GM04503 (cell line): ENCODE measurements at places on chromosomes 4 and X.

GRCh38 chr4:48189731-48190130, 55.7 kb upstream of the TXK start:
- no peak for DNase-seq

DNA sequence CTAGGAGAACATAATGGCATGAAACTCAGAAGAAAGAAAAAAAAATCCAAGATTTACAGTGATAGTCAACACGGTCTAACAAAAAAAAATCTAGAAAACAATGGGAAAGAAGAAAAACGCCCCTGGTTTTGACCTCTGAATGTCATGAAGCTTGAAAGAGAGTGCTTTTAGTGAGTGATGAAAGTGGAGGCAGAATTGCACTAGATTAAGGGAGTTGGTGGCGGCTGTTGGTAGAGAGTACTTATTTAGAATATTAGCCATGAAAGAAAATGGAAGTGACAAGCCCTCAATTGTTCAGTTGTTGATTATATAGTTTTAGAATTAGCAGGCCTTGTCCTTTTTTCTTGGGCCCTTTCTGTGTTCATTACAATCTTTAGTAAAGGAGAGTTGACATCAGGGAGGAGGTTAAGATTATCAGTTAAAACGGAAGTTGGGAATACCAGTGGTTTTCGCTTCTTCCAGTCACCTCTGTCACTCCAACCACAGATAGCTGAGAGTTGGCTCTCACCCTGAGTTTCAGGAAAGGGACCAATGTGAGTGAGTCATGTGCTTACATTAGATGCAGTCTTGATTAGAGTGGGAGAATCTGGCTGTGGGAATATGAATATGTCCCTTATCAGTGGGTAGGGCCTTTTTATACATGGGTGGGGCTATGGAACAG, 29.7 kb downstream of the EREG start:
- no peak for DNase-seq

DNA sequence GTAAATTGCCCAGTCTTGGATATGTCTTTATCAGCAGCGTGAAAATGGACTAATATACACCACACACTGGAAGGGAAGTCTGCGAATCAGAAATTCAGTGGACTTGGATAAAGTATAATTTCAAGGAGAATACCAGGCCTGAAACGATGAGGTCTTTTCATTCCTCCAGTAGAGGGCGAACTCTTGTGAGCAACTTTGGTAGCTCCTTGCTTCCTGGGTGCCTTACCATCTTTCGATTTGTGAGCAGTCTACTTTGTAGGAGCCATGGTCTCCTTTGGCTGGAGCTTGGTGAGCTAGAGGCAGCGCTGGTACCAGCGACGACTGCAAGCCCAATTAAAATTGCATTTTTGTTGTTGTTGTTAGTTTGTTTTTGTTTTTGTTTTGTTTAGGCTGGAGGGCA, 791.9 kb downstream of the FAT4 start:
- DNase-seq: no peak

DNA sequence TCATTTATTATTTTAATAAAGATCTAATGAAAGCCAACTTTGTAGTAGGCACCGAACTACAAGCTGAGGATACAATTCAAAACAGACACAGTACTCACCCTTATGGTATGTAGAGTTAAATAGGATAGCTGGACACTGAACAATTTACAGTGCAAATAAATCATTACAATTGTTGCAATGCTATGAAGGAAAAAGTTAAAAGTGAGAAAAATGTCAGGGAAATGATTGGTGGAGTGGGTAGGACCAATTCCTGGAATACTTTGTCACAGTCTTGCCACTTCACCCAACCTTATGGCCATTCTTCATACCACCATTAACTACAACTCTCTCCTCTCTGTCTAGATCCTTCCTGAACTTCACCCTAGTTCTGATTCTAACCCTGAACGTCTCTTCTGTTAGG, 70.1 kb upstream of the CCSER1 start:
- DNase-seq: no peak

DNA sequence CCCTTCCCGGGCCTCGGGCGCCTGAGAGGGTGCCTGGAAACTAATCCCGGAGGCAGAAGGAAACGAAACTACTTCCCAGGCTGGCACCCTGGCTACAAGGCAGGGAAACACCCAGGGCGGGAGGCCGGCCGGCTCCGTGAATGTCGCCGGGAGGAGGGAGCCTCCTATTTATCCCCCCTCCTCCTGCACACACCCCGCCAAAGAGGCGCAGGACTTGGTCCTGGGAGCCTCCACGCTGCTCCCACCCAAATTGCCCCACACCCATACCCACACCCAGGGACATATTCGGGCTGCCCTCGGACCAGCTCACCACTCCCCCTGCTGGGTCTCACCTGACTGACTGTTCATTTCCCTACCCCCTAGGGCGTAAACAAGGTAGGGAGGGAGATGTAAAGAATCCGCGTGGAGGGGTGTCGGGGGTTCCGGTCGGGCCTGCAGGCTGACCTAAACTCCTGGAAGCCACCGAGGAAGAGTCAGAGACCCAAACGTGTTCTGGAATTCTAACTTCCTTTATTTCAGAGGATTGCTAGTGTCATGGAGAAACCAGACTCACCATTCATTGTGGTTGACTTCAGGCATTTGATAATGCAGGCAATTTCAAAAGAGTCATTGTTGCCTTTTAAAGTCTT, at the start of gene BTC:
BTC (minus strand) TSS at position 142 of the 629 bp plus-strand sequence. CDS start 198 bp downstream, outside the sequence.
- no peak for DNase-seq

GRCh38 chrX:111284631-111285293, 14.5 kb upstream of the CAPN6 start:
- DNase-seq: no peak

DNA sequence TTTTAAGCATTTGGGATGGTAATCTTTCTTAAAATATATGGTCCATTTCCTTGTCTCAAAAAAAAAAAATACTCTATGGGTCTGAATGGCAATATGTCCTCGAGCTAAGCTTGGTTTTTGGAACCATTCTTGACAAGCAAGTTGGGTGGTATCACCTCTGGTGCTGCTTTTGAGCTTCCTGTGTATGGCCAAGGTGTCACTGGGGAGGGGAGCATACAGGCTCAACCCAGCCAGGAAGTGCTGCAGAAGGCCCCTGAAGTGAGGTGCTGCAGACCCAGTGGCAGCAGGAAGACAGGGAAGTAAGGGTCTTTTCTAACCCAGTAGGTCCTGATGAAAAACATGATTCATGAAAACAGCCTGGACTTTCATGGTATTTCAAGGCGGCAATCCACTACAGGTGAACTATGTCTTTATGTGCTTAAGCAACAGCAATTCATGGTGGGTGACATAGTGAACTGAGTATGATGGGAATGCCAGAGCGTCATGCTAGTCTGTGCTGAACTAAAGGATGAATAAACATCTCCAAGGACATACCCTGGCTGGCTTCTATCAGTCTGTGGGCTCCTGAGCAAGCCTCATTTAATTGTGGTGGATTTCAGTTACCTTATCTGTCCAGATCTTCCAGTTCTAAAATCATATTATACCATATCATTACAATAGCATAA, 15.1 kb downstream of the TRAPPC2 start:
- no peak for DNase-seq

GRCh38 chr4:111066887-111067286, 444.0 kb upstream of the PITX2 start:
- peak; percentile 51 for DNase-seq
